ENCODE measurements at places on chromosomes 11 and 22. TPM values are rescaled to one million over a fixed set of nuclear protein-coding genes. Genes with fewer than 3 reads are reported as not detected.
A peak's percentile ranks its signal among the peaks of the same experiment; 100 is the strongest.

DNA sequence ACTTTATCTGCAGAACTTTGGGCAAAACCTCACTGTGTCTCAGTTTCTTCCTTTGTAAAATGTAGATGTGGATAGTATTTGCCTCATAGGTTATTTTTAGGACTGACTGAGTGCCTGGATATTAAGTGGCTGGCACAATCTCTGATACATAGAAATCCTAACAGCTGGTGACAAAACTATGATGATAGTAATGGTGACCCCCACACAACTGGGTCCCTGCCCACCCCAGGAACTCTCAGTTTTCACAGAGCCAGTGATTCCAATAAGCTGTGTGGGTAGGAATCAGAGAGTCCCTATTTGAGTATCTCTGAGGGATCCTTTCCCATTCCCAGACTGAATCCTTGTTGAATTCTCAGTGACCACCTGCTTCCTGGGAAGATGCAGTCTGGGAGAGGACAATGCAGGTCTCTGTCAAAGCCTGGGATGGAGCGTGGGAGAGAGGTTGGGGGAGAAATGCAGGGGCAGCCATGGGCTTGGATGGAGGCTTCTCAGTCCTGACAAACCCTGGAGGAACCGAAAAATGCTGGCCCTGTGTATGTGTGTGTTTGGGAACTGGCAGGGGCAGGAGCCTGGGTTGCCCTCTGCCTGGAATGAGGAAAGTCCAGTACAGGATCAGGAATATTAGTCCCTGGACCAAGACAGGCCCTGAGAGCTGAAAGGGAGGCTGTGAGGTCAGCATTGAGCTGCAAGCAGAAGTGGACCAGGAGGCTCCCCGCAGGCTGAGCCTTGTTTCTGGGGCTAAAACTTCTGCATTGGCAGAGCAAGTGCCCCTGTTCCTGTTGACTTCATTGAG, 6.1 kb upstream of the P2RY6 start:
- no peak for DNase-seq

GRCh38 chr22:43228330-43228729, 41.4 kb upstream of the TTLL12 start:
- no peak for DNase-seq

- DNase-seq, result no peak
Observed at GRCh38 chr11:46712874-46713576, 6.0 kb upstream of the F2 start.

DNA sequence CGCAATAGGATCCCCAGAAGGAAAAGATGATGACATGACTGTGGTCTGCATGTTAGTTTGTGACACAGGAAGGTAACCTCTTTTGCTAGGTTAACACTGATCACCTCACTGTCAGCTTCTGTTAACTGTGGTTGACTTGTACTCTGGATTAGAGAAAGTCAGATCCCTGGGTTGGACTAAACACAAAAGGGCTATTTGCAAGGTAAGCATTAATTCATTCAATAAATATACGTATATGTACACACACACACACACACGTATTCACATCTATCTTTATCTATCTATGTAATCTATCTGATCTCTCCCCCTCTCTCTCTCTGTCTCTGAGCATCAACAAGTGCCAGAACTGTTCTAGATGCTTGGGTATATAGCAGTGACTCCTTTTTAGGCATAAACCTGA, 136.1 kb upstream of the SNX19 start:
- no peak for DNase-seq

- peak; percentile 40 for DNase-seq
Observed at GRCh38 chr22:40462195-40462984, 92.0 kb downstream of the SGSM3 start.

DNA sequence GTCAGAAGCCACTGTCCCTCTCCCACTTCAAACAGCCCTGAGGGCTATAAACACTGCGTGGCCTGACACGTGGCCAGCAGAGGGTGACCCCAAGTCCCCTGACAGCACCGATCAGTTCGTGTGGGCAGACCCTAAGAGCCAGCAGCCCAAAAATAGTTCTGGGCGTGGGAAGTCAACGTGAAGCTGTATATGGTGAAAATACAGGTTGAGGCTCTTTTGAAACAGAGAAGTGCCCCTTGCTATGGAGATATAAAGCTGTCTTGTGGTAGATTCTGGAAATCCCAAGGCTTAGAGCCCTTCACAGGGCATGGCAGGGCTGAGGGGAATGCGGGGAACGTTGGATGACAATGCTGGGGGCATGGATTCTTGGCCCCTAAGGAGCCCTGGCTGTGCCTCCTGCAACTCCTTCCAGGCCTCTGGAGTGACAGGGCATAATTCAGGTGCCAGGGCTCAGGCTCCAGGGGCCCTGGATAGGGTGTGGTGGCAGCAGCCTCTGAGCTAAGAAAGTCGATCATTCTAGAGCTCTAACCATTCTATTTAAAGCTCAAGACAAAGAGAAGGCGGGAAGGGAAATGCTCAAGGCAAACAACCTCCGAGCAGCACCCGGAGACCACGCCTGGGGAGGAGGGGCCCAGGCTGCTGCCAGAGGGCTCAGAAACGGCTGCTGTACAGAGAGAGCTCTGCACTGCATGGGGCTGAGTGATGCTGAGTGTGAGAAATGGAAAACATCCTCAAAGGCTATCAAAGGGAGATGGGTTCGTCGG, 60.4 kb upstream of the CD5 start:
- peak; percentile 63 for DNase-seq

GRCh38 chr11:122434786-122435185, 220.7 kb upstream of the UBASH3B start:
- no peak for DNase-seq

DNA sequence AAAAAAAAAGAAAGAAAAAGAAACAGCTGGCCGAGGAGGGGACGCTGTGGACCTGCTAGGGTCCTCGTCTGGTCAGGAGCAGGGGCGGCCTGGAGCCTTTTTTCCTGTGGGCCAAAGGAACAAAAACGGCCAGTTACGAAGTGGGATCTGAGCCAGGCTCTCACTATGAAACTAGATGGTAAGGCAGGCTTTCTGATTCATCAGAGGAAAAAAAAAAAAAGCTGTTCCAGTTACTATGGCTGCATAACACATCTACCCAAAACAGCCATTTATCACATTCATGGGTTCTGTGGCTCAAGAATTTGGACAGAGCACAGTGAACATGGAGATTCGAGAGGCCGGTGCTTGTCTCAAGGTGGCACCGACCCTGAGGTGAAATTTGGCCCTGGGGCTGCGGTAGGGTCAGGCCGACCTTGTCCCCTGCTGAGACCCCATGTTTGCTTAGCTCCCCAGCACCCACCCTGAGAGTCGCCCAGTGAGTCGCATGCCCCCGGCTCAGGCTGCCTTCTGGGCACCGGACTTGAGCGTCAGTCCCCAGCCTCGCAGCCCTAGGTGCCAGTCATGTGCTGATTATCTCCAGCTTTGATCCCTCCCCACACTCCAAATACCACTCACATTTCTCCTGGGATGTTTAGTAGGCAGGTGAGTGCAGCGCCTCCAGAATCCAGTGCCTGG, 34.2 kb downstream of the MRGPRD start:
- no peak for DNase-seq

DNA sequence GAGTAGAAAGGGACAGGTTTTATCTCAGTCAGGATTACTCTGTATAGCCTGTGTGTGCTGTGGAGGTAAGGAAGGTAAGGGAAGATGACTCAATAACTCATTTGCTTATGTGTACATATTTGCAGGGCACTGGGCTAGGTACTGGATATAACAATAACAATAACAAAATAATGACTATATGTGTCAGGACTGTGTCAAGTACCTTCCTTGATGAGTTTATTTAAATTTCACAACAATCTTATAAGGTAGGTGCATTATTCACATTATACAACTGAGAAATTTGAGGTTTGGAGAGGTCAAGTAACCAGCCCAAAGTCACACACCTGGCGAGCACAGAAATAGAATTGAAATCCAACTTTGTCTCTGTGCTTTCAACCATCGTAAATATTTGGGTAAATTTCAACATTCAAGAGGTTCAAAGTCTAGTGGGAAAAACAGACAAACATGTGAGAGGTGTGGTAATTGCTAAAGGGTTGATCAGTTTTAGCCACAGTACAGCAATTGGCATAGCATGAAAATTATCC, 131.8 kb downstream of the APIP start:
- DNase-seq, result no peak

DNA sequence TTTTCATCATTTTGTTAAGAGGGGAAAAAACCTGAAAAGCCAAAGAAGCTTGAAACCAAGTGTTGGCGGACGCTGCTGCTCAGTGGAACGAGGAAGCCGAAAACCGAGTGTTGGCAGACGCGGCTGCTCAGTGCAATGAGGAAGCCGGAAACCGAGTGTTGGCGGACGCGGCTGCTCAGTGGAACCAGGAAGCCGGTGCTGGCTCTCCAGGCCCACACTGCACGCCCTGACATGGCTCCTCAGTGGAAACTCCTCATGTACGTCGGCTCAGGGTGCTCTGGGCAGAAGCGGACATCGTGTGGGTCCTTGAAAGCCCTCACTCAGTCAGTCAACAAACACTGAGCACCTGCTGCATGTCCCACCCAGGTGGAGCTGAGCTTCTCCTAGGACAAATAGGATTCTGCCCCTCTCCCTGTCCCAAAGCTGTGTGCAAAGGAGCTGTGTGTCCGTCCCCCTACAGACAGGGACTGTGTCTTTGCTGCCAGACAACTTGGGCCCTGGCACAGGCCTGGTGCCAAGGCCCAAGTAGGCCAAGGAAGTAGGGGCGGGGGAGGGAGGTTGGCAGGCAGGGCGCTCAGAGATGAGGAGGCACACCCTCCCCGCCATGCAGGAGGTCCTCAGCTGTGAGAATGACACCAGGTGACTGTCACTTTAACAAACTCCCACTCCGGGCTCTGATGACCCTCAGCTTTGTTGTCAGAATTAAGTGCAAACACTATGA, 37.3 kb downstream of the PHF21B start:
- DNase-seq, result no peak

GRCh38 chr11:135043434-135043833, 631.4 kb upstream of the B3GAT1 start:
- DNase-seq, result no peak

GRCh38 chr11:7020183-7020917, at the start of the genes NLRP14 and ZNF214:
Gene NLRP14, plus strand, starts transcription at chr11:7020479. Its CDS starts 18,108 bp downstream, at chr11:7038587.
Gene ZNF214, minus strand, starts transcription at chr11:7020346. Its CDS starts 17,511 bp downstream, at chr11:7002835.
- DNase-seq, result peak; percentile 3

GRCh38 chr22:26139310-26139709, 30.0 kb upstream of the SEZ6L start:
- no peak for DNase-seq

- DNase-seq, result peak; percentile 72
Observed at GRCh38 chr11:114036147-114036811, 23.2 kb upstream of the ZBTB16 start.

- peak; percentile 26 for DNase-seq
Observed at GRCh38 chr11:8810540-8811301, 100.3 kb upstream of the AKIP1 start.

DNA sequence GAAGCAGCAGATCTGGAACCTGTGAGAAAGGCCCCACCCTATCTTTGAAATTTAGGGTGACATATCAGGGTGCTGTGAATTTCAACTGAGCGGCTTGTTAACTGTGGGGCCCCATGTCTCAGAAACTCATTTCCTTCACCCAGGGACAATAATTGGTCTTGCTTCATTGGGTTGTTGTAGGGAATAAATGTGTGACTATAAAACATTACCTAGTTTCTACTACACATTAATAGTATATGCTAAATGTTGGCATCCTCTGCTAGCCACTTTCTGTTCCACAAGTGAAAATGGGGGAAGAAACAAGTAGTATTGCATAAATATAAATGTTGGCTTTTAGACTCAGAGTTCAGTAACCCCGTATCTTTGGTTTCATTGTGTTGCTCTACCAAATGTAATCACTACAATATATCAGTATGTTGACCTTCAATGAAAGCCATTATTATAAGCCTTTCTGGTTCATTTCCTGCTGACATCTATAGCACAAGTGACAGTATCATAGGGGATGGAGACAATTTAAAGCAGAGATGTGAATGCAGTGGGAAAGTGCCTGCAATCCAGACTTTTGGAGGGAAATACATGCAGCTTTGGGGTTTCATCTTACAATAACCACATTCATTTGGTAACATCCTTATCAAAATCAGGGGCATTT, 905.5 kb upstream of the RAG2 start:
- DNase-seq, result no peak

- no peak for DNase-seq
Observed at GRCh38 chr11:110928391-110928790, 216.2 kb upstream of the ARHGAP20 start.

GRCh38 chr11:68974421-68975194, 6.2 kb downstream of the MRGPRD start:
- DNase-seq, result no peak

GRCh38 chr22:35612903-35613302, 4.2 kb downstream of the MB start:
- no peak for DNase-seq

DNA sequence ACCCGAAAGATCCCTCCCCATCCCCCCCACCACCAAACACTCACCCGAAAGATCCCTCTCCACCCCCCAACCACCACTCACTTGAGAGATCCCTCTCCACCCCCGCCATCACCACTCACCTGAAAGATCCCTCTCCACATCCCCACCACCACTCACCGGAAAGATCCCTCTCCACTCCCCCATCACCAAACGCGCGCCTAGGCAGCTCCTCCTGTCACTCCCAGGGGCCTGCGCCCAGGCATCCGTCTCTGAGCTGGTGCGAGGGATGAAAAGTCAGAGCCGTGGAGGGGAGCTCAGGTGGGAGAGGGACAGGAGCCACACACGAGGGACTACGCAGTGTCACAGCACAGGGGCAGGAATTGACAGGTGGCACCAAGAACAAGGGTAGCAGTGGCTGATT, 11.5 kb downstream of the KIAA0930 start:
- no peak for DNase-seq

DNA sequence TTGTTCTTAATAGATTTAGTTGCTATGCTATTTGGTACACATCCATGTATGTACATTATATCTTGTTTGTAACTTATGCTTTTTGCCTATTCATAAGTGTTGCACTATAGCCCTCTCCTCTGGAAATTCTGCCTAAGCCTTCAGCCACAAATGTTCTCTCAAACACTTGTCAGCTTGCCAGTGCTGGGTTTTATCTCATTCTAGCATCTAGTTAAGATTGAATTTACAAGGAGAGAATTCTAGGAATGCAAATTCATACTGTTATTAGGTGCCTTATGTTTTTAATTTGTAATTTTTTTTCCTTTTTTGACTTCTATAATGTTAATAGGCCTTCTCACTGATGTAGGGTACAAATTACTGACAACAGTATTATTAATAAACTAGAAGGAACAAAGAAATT, 14.6 kb upstream of the CTSC start:
- no peak for DNase-seq

DNA sequence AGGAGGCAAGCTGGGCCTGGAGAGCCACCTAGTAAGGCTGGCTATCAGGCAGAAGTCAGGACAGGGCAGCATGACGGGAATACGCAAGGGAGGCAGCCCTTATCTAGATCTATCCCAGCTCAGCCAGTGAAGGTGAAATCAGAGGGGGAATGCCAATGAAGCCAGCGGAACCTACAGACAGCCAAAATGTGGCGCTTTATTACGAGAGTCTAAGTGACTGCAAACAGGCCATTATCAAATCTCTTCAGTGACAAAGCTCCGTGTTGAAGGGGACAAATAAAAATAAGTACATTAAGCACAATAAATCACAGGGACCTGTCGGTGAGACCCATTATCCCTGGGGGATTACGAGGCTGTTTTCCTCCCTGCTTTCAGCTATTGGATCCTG, 22.8 kb downstream of the LARGE1 start:
- no peak for DNase-seq

The F2 gene
- total RNA-seq, result not detected

The MYOD1 gene
- total RNA-seq, result not detected

The CCDC34 gene
- total RNA-seq, result 4.1 TPM

The SCGB1A1 gene
- total RNA-seq, result not detected

The GTPBP1 gene
- 175 TPM for total RNA-seq

The NCF4 gene
- total RNA-seq, result 117 TPM

The RIMBP3C gene
- 1.3 TPM for total RNA-seq

The CALCA gene
- total RNA-seq, result not detected

The SH3BP1 gene
- 44.0 TPM for total RNA-seq

The MYBPC3 gene
- total RNA-seq, result 0.67 TPM

The PNPLA5 gene
- total RNA-seq, result not detected

The STK33 gene
- 9.3 TPM for total RNA-seq
